ENCODE measurements at places on chromosomes 2 and 18.

DNA sequence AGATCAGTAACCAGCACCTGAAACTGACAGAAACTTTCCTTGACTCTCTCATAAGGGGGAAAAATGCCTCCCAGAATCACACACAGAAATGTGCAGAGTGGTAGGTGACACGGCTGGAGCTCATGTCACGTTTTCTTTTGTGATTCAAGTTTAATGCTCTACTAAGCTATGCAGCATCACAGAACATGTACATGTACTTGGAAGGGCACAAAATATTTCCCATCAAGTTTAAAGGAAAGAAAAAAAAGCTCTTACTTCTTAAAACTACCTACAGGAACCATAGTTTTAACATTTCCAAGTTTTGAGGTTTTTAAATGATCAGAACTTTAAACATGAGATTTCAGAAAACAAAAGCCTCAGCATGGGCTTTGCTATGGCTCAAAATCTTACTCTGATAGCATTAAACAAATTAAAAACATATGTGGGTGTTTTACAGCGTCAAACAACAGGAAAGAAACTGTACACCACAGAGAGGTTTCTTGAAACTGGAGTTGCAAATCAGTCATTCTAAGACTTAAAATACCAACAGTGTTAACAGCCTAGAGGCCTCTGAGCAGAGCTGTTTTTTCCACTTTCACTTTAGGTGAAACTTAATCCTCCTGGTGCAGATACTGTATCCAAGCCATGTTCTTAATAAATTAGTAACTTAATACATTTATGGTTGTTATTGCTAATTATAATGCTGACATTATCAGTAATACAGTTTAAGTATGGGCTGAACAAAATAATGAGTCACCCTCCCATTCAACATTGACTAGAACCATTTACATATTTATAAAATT, 30.1 kb downstream of the MBP start:
- DNase-seq, result no peak

GRCh38 chr2:222701721-222702131, 30.3 kb downstream of the MOGAT1 start:
- no peak for DNase-seq

- no peak for DNase-seq
Measured at GRCh38 chr18:79600596-79600995, 79.0 kb upstream of the CTDP1 start.

GRCh38 chr2:17959833-17960232, 81.4 kb downstream of the KCNS3 start:
- no peak for DNase-seq

DNA sequence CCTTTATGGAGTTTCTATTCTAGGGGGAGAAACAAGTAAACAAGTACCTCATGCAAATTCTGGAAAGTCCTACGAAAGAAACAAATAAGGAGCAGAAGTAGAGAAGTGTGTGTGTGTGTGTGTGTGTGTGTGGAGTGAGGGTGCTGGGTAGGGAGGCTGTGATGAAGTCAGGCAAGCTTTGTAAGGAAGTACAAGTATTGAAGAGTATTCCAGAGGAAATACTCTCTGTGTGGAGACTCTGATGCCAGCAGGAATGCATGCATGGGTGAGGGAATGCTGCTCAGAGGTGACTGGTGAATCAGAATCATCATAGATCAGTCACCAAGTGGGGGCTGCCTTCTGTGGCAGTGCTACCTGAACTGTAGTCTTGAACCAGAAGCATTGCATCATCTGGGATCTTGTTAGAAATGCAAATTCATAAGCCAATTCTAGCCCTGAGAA, 34.5 kb downstream of the SLC4A3 start:
- DNase-seq, result peak; percentile 26

DNA sequence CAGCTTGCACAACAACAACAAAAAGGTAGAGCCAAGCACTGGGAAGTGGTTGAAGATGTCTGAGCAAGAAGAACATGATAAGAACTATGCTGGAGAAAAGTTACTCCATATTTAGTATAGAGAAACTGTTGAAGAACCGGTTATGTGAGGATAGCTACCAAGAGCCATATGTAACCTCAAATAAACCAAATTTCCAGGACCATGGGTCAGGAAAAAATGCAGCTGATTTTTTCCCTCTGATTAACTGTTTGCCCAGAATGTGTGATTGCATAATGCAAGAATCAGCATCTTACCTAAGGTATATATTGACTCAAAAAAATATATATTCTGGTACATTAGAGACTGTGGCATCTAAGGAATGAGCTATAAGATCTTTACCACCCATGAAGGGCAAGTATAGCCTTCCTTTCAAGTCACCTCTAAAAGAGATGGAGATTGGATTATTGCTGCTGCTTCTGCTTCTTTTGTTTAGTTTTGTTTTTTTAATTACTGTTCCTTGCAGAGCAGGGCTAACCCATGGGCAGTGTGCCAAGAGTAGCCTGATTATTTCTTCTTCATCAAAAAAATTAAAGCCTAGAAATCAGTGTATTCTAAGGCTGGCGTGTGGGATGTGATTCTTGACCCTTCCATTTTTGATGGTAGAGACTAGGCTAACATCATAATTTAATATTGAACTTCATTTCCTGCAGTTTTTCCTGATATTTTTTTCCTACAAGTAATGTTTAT, 76.9 kb upstream of the MAP3K20 start:
- no peak for DNase-seq
